ENCODE measurements at places on chromosomes 13 and 19.

DNA sequence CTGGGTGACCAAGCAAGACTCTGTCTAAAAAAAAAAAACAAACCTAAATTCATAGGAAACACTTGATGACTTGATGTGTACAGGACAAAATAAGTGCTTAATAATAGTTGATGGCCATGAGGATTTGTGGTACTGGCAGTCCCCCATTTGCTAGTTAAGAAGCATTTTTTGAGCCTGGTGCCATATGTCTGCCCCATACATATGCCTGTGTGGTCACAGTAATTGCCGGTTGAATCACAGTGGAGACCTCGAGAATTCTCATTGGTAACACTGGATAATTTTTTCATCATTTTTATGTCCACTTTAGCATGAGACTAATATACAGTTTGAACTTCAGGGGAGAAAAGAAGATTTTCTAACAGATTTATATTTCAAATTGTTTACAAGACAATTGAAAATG is 79.2 kb downstream of the LRCH1 start:
- DNase-seq, result no peak

DNA sequence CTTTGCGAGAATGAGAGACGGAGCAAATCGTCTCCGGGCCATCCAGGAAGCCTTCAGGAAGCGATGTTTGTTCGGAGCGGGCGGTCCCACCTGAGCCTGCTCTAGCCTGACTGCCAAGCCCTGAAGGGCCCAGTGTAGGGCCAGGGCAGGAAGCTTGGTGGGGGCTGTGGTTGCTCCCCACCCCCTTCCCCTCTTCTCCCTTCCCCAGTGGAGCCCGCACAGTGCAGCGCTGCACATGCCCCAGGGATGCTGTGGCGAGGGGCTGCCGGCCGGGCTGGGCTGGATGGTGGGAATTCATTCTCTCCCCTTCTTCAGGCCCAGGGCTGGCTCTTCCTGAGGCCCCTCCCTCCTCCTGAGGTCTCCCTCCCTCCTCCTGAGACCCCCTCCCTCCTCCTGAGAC is 7.1 kb upstream of the GRTP1 start:
- no peak for DNase-seq

GRCh38 chr19:3115411-3115810 is 20.4 kb upstream of the GNA15 start:
- DNase-seq, result no peak

- no peak for DNase-seq
Observed at GRCh38 chr13:57437587-57437986, 194.0 kb upstream of the PCDH17 start.

DNA sequence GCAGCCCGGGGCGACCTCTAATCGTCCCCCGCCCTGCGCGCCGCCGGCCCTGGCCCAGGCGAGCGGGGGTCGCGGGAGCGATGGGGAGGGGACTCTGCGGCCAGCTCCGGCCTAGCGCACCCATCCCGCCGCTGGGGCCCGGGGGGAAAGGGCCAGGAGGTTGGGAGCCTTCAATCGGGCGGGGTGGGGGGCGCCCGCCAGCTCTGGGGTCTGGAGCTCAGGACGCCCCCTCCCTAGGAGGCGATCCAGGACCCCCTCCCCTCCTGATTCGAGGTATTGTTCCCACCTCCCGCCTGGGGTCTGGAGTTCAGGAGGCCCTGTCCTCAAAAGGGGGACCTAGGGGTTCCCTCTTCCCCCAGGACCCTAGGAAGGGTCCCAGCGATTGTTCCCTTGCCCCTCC is 430 bp downstream of the ZNF358 start:
- DNase-seq, result no peak

DNA sequence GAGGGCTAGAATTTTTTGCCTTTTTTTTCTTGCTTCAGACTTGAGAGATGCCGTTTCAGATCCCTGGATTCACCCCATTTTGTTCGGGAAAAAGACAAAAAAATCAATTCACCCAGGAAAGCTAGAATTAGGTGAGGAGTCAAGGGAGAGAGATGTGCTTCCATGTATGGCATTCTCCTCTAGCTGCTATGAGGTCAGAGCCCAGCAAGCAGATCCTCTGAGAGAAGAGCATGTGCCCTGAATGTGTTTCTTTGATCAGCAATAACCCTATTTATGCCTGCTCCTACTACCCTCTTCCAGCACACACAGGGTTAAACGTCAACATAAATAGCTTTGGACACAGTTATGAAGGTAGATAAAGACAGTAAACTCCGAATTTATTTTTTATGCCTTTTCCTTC is 53.6 kb downstream of the NDFIP2 start:
- DNase-seq, result no peak

- DNase-seq, result no peak
Observed at GRCh38 chr19:42121036-42121621, 11.1 kb downstream of the POU2F2 start.

DNA sequence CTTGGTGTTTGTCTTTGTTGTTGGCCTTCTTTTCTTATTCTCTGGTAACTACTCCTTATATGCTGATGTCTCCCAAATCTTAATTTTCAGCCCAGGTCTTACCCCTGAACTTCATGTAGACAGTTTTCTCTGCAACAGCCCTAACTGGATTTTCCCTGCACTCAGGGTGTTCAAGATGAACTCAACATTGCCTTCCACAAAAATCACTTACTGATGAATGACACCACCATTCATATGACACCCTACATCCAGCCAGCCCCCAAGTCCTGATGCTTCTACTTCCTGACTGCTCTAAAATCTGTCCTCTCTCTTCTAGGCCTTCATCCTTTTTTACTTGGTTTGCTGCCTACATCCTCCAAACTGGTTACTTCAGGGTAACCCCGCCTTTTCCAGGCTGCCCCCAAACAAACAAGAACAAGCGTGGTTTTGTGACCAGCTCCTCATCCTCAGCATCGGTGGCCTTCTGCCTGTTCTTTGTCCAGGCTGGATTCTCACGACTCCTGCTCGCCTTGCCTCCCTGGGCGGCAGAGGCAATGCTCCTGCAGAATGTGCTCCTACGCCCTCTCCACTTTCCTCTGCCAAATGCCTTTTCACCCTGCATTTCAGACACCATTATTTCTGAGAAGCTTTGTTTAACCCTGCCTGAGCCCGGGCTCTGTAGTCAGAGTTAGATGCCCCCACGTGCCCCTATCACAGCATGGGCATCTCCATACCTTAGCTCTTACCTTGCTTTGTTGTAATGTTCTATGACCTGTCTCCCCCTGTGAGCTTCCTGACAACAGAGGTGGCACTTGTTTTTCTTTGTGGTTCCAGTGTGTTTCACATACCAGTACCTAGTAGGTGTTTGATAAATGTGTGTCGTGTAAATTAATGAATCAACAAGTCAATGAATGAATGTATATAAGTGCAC is 61.8 kb downstream of the WDFY2 start:
- DNase-seq, result no peak

DNA sequence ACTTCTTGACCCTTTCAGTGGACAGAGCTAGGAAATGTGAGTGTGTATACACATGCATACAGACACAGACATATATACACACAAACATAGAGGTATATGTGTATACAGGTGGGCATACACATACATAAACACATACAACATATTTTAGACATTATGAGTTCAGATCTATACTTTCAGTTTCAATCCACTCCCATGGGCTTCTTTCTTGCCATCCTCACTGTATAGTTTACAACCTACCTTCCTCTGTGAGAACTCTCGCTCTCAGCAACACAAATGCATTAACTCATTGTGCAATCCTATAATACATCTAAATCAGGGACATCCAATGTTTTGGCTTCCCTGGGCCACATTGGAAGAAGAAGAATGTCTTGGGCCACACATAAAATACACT is 21.2 kb upstream of the SCEL start:
- DNase-seq, result no peak

DNA sequence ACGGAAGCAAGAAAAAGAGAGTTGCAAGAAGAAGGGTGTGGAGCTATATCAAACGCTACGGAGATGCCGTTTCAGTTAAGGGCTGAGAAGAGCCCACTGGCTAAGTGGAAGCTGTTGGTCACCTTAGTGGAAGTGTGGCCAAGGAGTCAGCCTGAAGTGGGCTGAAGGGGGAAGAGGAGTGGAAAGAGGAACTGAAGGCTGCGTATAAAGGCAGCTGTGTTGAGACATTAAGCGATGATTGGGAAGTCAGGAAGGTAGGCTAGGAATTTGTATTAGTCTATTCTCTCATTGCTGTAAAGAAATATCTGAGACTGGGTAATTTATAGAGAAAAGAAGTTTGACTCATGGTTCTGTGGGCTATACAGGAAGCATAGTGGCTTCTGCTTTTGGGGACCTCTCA is 14.1 kb upstream of the FRY start:
- no peak for DNase-seq

DNA sequence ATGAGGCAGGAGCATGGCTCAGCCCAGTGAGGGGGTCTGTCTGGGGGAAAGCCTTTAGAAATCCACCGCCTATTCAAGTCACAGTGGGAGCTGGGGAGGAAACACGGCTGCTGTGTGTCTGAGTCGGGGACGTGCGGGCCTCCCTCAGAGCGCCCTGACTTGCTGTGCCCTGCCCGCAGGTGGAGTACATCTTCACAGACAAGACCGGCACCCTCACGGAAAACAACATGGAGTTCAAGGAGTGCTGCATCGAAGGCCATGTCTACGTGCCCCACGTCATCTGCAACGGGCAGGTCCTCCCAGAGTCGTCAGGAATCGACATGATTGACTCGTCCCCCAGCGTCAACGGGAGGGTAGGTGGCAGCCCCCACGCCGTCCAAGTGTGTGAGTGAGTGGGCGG is 137.8 kb upstream of the MCF2L start:
- DNase-seq, result no peak

DNA sequence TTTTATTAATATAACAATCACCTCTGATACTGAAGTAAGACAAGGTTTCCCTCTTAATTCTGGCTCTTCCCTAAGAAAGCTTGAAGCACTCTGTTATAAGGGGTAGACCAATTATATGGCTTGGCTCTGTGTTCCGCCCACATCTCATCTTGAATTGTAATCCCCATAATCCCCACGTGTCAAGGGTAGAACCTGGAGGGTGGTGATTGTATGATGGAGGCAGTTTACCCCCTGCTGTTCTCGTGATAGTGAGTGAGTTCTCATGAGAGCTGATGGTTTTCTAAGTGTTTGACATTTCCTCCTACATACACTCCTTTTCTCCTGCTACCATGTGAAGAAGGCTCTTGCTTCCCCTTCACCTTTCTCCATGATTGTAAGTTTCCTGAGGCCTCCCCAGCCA is 363.8 kb upstream of the PCDH20 start:
- no peak for DNase-seq

- DNase-seq, result no peak
Observed at GRCh38 chr13:109096101-109096500, 466.7 kb downstream of the MYO16 start.

GRCh38 chr19:30036154-30037129 is 94.4 kb downstream of the URI1 start:
- DNase-seq, result no peak

DNA sequence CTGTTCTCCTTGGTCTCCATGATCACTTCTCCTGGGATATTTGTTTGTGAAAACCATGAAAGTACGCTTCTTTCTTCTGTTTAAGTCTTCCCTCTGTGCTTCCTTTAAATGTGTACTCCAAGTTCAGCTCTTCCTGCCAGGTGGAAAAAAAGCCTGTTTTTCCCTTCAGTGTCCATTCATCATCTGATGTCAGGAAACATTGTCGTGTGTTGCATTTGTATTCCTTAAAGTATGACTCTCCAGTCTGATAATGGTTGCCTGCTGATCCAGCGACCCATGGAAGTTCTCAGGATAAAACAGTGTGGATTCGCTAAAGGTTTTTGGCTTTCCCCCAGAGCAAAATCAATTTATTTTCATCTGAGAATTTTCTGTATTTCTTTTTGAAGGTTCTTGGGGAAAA is 22.3 kb downstream of the SACS start:
- DNase-seq, result no peak

GRCh38 chr19:932648-933552 is 7.1 kb downstream of the ARID3A start:
- DNase-seq, result peak; percentile 54

- DNase-seq, result no peak
Observed at GRCh38 chr13:112902101-112902651, 66.8 kb upstream of the MCF2L start.

- no peak for DNase-seq
Observed at GRCh38 chr19:1626417-1627010, 21.3 kb upstream of the UQCR11 start.

DNA sequence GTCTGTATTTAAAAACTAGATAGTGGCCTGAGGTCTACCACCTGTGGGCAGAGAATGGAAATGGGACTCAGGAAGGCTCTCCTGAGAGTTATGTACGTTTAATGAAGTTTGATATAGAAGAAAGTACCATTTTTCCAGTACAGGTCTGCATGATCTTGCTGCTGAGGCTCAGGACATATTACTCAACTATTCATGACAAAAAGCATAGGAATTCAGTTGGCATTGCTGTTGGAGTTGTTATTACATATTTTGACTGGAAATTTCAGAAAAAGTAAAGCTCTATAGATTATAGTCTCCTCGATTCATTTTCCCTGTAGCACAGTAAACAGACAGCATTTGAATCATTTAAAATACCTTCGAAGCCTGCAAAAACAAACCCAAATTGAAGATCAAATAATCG is 469.8 kb downstream of the DCT start:
- no peak for DNase-seq

DNA sequence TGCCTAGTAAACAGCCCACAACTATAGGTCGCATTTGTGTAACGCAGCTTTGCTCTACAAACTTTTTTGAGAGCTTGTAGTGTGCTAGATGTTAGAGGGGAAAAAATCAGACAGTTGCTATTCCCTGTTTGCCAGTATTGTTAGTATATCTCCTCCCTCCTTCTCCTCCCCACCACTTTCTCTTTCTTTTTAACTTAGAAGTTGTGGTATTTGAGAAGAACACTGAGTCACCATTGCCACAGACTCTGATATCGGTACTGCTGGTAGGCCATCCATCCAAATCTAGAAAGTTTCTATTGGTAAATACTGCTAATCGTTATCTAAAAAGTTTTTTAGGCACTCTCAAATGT is 666 bp downstream of the POMP start:
- DNase-seq, result no peak

DNA sequence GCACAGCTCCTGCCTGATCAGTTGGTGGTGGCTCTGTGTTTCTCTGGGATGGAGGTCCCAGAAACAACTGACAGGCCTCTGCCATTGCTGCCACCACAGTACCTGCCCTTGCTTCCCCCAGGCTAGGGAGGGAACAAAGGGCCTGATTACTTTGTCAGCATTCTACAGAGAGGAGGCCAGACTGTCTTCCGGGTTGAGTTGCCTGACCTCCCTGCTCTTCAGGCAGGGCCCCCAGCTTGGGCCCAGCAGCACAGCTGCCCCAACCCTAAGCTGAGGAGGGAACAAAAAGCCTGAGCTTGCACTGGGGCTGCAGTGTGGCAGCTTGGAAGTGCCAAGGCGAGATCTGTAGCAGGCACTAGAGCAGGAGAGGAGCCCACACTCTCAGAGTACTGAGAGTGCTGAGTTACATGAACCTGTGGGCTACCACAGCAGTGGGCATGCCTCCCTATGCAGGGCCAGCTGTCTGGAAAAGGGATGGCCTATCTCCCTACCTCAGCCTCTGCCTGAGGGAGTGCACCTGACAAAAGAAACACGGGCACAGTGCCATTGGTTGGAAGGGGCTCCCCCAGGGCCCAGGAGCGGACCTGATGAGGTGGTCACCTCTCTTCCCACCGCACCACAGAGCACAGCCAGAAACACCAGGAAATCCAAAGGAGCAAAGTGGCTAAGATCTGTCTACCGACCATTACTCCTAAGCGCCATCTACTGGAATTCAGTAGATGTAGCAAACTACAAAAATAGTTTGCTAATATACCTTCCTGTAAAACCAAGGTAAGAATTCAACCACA is 24.4 kb downstream of the SLC25A15 start:
- no peak for DNase-seq

Data from activated T-cell treated with anti-CD3 and anti-CD28 coated beads, Interleukin-2, amount 50 U/mL, for 24 hours (primary cell).